HS-5 (cell line): ENCODE measurements at places on chromosomes 1 and 21.

DNA sequence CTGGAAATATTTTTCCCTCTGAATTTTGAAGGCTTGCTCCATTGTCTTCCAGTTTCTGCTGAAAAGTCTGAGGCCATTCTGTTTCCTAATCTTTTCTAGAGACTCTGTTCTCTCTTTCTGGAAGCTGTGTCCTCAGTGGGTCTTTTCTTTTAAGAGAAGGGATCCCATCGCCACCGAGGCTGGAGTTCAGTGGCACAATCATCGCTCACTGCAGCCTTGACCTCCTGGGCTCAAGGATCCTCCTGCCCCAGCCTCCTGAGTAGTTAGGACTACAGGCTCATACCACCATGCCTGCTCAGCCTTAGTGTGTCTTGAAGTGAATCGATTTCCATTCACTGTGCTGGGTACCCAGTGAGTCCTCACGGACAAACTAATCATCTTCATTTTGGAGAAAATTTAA, 9.6 kb upstream of the LRP8 start:
- DNase-seq = no peak

DNA sequence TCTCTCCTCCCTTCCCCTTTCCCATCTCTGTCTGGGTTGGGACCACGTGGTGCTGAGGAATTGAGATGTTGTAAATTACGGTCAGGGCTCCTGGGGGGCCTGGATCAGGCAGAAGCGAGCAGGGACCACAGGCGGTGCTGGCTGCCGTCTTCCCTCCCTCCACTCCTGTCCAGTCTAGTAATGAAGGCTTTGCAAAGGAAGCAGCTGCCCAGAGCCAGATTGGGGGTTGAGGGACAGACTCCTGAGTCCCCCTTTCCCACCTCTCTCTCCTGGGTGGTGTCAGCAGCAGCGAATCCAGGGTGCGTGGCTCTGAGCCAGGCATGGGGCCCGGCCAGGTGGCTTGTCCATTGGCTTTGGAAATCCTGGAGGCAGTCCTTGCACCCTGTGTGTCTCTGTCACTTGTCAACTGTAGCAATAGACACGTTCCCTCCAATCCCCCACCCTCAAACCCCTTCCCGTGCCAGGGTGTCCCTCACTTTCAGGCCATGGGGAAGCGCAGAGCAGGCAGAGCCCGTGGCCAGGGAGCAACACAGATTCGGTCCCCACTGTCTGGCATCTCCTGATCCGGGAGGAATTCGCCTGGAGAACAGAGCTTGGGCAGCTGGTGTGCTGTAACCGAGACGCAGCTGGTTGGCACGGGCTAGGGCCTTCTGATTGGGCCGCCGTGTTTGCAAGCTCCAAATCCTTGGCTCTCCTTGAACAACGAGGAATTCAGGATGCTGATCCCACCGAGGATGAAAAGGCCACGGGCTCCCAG, 64.8 kb upstream of the WNT4 start:
- DNase-seq = no peak

DNA sequence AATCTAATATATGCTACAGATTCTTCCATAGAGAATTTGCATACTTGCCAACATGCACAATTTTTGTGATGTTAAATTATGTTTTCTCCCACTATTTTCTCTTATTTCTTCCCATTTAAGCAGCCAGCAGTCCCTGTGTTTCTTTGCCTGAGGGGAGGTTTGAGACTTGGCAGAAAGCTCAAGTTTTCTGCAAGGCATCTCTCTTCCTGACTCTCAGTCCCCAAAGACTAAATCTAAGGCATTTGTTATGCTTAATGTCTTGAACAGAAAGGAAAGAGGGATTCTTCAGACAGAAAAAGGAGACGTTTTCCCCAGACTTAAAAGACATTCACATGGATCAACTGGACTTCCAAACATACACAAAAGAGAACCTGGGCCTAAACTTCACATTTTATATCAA, 354.4 kb downstream of the RYR2 start:
- no peak for DNase-seq

- DNase-seq = no peak
These were observed 500 bp upstream of the PEA15 start for GRCh38 chr1:160204526-160205241.
